A549 treated with ZK216348 at 1 μM for 4 hours (cell line): ENCODE measurements at places on chromosomes 3 and 15. TPM values are rescaled to one million over a fixed set of nuclear protein-coding genes. Genes with fewer than 3 reads are reported as not detected.

RTP1 gene
- total RNA-seq: not detected in 5 replicates

TLR9 gene
- total RNA-seq: 0.18 TPM in 1 of 5 replicates, not detected in the others

PDHB gene
- total RNA-seq: 51.7 to 63.9 TPM (median 58.5 TPM) in 5 replicates

SERPINI2 gene
- total RNA-seq: not detected in 5 replicates

CCR2 gene
- not detected in 5 replicates for total RNA-seq

TEX55 gene
- not detected in 5 replicates for total RNA-seq

PIGZ gene
- total RNA-seq: 1.0 to 1.7 TPM (median 1.4 TPM) in 5 replicates

GOLGA8R gene
- 0.14 to 0.34 TPM (median 0.24 TPM) in 5 replicates for total RNA-seq

SI gene
- total RNA-seq: not detected in 5 replicates

FHIT gene
- total RNA-seq: 0.31 to 3.1 TPM (median 0.54 TPM) in 5 replicates

IGSF10 gene
- 0.25 to 0.72 TPM (median 0.54 TPM) in 5 replicates for total RNA-seq

ITIH3 gene
- not detected in 5 replicates for total RNA-seq

CAV3 gene
- total RNA-seq: not detected in 5 replicates

PFKFB4 gene
- total RNA-seq: 10.8 to 18.0 TPM (median 13.9 TPM) in 5 replicates

CYP8B1 gene
- not detected in 5 replicates for total RNA-seq

EOMES gene
- total RNA-seq: 0.59 to 1.0 TPM (median 0.87 TPM) in 5 replicates

RLBP1 gene
- not detected in 5 replicates for total RNA-seq

ITIH1 gene
- not detected in 5 replicates for total RNA-seq

ADAMTS9 gene
- total RNA-seq: 0.71 to 0.90 TPM (median 0.82 TPM) in 5 replicates

GOLGA8N gene
- total RNA-seq: 0.71 to 1.5 TPM (median 1.3 TPM) in 5 replicates

PP2D1 gene
- total RNA-seq: not detected in 5 replicates

HDDC3 gene
- 29.4 to 39.5 TPM (median 33.2 TPM) in 5 replicates for total RNA-seq

C15orf62 gene
- total RNA-seq: 0.06 to 0.16 TPM (median 0.10 TPM) in 4 of 5 replicates, not detected in the other

SLC9C1 gene
- total RNA-seq: not detected in 5 replicates

TTLL13 gene
- 0.11 to 0.43 TPM (median 0.16 TPM) in 4 of 5 replicates, not detected in the other for total RNA-seq

COPG1 gene
- total RNA-seq: 75.7 to 93.8 TPM (median 81.5 TPM) in 5 replicates

SIDT1 gene
- total RNA-seq: 0.42 to 0.90 TPM (median 0.58 TPM) in 5 replicates

FBXL22 gene
- 0.17 to 0.44 TPM (median 0.22 TPM) in 5 replicates for total RNA-seq

GOLGA8K gene
- 0.34 to 1.1 TPM (median 0.85 TPM) in 5 replicates for total RNA-seq

NCK1 gene
- 23.2 to 38.9 TPM (median 27.9 TPM) in 5 replicates for total RNA-seq

EPHB1 gene
- total RNA-seq: 0.06 to 0.20 TPM (median 0.12 TPM) in 3 of 5 replicates, not detected in the others

PDE12 gene
- total RNA-seq: 12.9 to 17.6 TPM (median 13.9 TPM) in 5 replicates

CPNE9 gene
- 0.14 to 0.30 TPM (median 0.21 TPM) in 3 of 5 replicates, not detected in the others for total RNA-seq
